ENCODE measurements at places on chromosomes 3 and 15.

DNA sequence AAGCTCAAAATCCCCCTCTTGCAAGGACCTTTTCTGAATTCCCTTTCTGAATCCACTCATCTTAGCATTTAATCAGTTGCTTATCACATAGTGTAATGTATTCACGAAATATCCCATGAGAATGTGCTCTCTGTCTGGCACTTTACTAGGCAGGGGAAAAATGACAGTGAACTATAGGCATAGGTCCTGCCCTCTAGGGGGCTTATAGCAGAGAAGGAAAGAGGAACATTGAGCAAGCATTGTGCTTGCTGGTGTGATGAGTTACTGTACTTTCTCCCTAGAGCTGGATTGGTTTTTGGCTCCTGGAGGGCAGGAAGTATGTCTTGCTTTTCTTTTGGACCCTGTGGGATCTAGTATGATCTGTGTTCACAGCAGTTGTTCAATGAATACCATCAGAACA, 26.5 kb downstream of the DUOX2 start:
- no peak for DNase-seq

- DNase-seq, result no peak
These were observed 204.4 kb upstream of the TGFBR2 start for GRCh38 chr3:30401971-30402370.

DNA sequence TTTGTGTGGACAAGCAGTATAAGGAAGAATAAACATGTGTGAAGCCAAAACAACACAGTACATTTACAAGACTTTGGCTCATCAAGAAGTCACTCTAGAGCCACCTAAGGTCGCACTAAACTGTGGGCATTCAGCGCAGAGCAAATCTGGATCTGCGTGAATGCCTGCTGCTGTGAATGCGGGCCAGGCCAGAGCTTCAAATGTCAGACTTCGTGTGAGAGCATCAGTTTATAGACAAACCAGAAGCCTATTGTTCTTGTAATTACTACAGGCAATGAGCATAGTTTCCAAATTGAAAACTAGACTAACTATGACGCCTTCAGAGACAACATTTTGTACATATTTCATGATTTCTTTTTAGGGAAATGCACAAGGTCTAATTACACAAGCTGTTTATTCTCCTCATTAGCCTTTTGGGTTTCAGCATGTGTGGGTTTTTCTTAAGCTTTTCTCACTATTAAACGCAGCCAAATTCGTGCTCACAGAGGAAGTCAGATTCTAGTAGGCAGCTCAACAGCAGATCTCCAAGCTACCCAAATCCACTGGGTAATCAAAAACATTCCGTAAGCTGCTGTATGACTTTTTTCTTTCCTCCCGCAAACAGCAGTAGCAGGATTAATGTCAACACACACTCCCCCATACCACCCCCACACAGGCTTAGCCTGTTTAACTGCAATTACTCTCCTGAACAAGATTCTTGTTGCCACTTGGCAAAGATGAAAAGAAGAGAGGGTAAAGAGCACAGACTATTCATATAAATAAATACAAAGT, 84.5 kb upstream of the SETMAR start:
- DNase-seq, result peak; percentile 74

- DNase-seq, result no peak
These were observed 26.8 kb downstream of the FNDC3B start for GRCh38 chr3:172065967-172066762.

DNA sequence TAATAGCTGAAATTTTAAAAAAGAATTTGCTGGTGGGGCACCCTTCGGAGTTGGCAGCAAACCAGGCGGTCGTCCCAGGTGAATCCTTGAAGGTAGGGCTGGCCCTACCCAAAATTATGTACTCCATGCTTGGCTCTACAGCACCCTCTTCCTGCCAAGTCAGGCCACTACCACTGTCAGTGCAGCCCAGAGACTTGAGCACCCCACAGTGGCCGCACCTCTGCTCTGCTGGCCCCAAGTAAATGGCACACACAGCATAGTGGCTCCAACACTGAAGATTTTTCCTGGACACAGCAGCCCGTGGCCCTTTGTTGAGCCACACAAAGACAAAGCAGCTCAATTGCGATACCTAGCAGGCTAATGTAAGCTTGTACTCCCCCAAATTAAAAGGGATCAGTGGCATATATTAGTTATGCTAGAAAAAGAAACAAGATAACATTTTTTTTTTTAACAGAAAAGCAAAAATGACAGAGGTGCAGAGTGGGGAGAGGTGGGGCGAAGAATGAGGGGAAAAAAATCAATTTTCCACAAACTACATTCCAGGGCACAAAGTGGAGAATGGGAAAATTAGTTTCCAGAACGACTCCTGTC, 250.5 kb downstream of the UACA start:
- no peak for DNase-seq

- DNase-seq, result no peak
These were observed 22.0 kb downstream of the RAB27A start for GRCh38 chr15:55267401-55268175.

DNA sequence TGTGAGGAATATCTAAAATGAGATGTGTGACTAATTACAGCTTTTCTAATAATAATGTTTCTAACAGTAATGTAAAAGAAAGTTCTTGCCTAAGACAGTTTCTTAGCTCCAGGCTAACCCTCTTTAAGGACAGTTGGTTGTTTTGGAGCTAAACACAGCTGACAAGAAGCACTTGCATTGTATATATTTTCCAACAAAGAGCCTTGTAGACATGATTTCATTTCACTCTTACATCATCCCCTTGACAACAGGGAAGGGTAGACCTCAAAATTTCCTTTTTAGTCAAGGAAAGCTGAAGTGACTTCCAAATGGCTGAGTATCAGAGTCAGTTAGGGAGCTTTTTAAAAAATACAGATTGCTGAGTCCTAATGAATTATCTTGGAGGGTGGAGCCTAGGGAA, 4.1 kb downstream of the ARID3B start:
- DNase-seq, result no peak

DNA sequence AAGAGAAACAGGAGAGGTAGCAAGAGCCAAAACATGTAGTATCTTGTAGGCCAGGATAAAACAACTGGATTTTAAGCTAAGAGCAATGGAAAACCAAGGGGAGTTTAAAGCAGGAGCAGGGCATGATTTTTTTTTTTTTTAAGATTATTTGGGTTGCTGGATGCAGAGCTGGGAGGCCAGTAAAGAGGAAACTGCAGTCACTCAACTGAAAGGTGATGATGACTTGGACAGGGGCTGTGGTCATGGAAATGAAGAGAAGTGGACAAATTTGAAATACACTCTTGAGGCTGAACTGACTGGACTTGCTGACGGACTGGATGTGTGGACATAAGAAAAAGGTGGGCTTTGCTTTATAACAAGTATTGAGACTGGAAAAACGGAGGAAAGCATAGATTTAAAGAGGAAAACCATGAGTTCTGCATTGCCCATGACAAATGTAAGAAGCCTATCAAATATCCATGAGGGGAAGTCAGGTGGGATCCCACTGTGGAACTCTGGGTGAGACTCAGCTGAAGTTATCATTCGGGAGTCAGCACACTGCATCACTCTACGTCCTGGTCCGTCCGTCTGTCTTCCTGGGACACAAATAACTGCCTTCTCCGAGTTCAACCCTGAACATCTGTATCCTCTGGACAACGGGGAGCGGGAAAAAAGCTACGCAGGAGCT, 688 bp downstream of the XPC start:
- DNase-seq, result no peak

- no peak for DNase-seq
These were observed 16.0 kb upstream of the PCOLCE2 start for GRCh38 chr3:142904639-142905436.

DNA sequence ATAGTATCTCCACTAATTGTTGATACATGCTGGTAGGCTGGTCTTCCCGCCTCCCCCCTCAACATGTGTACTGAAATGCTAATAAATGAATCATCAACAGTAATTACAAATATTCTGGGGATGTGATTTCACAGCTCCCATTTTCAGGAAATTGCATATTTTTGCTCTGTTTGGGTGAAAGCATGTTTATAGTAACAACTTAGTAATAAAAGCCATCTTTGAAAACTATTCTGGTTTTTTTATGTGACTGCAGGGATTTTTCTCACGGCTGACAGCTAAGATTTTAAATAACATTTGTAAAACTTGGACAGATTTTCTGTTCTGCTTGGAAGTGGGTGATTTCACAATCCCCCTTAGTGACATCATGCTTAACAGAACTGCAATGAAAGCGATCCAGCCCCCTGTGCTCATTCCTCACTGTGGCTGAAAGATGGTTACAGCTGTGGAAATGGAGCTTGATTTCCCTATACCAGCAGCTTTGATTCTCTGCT, 25.6 kb upstream of the FAM174B start:
- DNase-seq, result peak; percentile 97

DNA sequence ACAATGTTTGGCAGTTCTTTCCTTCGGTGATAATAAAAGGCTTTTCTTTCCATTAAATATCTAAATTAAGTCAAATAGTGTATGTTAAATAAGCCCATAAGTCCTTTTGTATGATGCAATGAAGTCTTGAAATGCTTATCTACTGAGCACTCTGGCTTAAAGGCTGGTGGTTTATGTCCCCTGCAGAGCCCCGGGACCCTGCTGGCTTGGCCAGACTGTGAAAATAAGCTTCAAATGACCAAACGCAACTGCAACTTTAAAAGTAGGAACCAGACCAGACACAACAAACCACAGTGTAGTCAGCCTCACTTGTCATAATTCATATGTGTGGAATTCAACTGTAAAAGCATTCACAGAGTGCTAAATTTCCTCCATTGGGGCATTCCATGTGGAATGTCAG, 72.5 kb downstream of the FOXP1 start:
- DNase-seq, result peak; percentile 50

GRCh38 chr3:30263925-30264313, 342.5 kb upstream of the TGFBR2 start:
- DNase-seq, result no peak

- no peak for DNase-seq
These were observed 1.6 kb upstream of the CCR5 start for GRCh38 chr3:46369151-46369550.

- no peak for DNase-seq
These were observed 49.5 kb upstream of the GK5 start for GRCh38 chr3:142274908-142275307.

- DNase-seq, result peak; percentile 52
These were observed 103.5 kb upstream of the SLC7A14 start for GRCh38 chr3:170689296-170689829.

DNA sequence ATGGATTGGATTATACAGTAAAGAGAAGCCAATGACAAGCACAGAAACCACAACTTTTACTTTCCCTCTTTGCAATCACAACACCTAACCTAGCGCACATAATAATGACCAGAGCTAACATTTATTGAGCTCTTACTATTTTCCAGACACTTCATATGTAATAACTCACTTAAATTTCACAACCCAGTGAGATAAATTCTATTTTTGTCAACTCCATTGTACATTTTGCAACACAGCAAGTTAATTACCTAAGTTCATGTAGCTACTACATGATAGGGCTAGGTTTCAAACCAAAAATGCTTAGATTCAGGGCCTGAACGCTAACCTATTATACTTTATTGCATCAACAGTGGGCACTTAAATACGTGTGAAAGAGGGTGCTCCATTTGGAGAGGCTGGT, 89.5 kb downstream of the GADL1 start:
- DNase-seq, result no peak

DNA sequence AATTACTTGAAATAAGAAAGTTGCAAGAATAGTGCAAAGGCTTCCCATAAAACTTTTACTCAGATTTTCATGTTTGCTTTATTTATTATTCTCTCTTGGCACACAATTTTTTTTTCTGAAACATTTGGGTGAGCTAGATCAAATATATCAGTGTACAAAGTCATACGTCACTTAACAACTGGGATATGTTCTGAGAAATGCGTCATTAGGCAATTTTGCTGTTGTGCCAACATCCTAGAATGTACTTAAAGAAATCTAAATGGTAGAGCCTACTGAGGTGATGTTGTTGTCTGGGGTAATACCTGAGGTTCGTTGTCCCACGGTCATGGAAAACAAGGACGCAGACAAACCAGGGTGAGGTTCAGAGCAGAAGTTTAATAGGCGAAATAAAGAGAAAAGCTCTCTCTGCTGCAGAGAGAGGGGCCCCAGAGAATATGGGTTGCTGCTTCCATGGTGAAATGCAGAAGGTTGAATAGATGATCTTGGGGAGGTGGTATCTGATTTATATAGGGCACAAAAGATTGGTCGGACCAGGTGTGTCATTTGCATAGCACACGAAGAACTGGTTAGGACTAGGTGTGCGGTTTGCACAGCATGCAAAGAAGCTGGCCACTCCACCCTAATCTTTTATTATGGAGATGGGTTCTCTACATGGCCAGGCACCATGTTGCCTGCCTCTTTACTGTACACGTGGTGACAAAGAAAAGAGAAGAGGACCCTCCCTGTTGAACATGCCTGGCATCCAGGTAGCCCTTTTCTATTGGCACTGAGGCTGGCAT, 8.8 kb upstream of the GRAMD1C start:
- no peak for DNase-seq

- DNase-seq, result no peak
These were observed 106.6 kb downstream of the FBXL22 start for GRCh38 chr15:63703641-63704240.

- DNase-seq, result no peak
These were observed 720.2 kb downstream of the MCTP2 start for GRCh38 chr15:94951538-94951937.

DNA sequence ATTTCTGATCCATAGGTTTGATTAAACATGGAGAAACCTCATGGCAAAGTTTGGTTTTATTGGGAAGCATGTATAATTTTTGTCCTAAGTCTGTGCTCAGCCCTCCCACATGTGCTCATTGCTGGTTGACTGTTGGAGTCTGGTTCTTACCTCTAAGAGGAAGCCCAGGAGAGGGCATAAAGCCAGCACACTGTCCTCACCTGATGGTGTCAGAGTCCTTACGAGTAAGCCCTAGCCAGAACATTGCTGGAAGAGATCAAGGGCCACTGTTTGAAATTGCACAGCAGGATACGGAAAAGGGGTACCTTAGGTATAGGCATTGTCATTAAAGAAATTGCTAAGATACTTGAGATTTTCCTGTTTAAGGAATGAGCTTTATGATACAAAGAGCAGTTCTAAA, 21.3 kb downstream of the MLH1 start:
- DNase-seq, result no peak

GRCh38 chr15:70528816-70529215, 234.5 kb downstream of the UACA start:
- no peak for DNase-seq

DNA sequence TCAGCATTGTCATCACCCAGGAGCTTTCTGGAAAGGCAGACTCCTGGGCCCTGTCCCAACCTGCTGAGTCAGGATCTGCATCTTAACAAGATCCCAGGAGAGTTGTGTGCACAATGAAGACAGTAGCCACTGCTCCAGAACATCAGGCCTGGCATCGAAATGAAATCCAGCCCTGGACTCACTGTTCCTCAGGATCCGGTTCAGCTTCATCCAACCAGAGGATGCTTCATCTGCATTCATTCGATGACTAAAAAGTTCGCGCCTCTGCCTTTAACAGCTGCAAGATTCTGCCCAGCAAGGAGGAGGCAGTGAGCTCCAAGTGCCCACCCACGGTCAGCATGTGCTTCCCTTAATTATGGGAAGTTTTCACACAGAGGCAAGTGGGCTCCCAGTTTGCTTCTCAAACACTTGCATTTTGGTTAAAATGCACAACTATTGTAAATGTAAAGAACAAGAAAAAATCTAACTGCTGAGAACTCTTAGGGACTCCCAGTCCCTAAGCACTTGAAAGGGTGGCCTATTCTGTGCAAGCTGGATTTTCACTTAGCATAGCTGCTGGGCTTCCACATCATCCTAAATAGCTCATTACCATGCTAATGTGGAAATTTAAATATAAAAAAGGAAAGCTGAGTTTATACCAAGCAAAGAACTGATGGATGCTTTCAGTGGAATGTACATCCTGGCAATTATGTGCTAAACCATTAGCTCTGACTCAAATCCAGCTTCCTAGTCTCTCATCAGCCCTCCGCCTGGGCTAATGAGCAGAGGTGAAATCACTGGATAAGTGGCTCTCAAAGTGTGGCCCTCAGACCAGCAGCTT, 25.5 kb upstream of the ESYT3 start:
- DNase-seq, result no peak
